Esophagus muscularis mucosa (tissue), 4 donors: ENCODE measurements at places on chromosomes 7 and 10. TPM values are rescaled to one million over a fixed set of nuclear protein-coding genes. Genes with fewer than 3 reads are reported as not detected.
A peak's percentile ranks its signal among the peaks of the same experiment; 100 is the strongest.

FOXI2 gene
- total RNA-seq: 0.13 TPM

LDB3 gene
- 19.1 TPM for total RNA-seq

HOXA1 gene
- total RNA-seq: 0.71 TPM

ADAMTS14 gene
- not detected for total RNA-seq

PDLIM1 gene
- total RNA-seq: 81.5 TPM

PRKAR2B gene
- 89.5 TPM for total RNA-seq

BHLHA15 gene
- not detected for total RNA-seq

KIF11 gene
- total RNA-seq: 0.42 TPM

SFRP4 gene
- 4.6 TPM for total RNA-seq

DNA sequence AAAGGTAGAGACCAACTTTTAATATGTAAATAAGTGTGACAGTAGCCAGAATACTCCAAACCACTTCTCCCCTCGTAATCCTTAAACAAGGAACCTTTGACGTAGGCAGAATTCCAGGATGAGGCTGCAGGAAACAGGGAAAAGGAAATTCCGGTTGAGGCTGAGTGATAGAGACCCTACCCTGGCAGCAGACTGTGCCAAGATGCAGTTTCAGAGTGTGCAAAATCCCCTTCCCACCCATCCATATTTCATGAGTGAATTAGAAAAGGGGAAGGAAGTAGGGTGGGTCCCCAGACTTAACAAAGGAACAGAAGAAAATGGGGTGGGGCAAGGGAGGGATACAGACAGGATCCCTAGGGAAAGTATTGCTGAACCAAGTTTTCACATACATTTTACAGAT is 143.0 kb downstream of the RAPGEF5 start:
- no peak overlapping the region for H3K4me3 ChIP-seq
- peak overlapping the region; percentile 35 for H3K27ac ChIP-seq
- no peaks in the 10 kb centered on the region for H3K27me3 ChIP-seq
- peaks cover 26% of the 10 kb centered on the region for H3K4me1 ChIP-seq
- no peaks in the 10 kb centered on the region for H3K36me3 ChIP-seq

DNA sequence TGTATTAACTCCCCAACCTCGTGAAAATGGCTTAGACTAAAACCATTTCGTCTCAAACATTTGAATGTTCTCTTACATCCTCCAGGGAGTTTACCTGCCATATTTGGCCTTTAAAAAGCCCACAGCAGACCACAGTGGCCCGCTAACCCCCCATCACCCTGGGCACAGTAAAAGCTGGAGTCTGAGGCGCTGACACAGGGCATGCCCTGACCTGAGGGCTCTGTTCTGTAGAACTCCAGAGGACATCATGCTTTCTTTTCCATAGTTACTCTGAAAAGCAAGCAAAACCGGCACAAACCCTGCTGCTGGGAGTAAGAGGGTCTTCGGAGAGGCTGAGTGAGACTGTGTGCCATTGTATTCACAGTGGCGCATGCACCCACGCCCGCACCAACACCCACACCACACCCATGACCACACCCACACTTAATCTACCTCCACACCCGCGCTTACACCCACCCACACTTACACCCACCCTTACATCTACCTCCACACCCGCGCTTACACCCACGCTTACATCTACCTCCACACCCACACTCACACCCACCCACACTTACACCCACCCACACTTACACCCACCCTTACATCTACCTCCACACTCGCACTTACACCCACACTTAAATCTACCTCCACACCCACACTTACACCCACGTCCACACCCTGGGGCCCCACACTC is 32.1 kb downstream of the LRRC27 start:
- H3K4me1 ChIP-seq: no peaks in the 10 kb centered on the region
- H3K27ac ChIP-seq: no peak overlapping the region
- H3K36me3 ChIP-seq: peaks cover 54% of the 10 kb centered on the region
- no peak for DNase-seq
- no peak overlapping the region for H3K4me3 ChIP-seq

GRCh38 chr10:8056378-8056777 is 1.9 kb downstream of the GATA3 start:
- H3K36me3 ChIP-seq: no peaks in the 10 kb centered on the region
- H3K4me1 ChIP-seq: peaks cover 35% of the 10 kb centered on the region
- no peak overlapping the region for H3K27ac ChIP-seq
- peaks cover 98% of the 10 kb centered on the region for H3K27me3 ChIP-seq
- no peak for DNase-seq

- H3K36me3 ChIP-seq: peaks cover 86% of the 10 kb centered on the region
- H3K4me3 ChIP-seq: no peak overlapping the region
- no peak for DNase-seq
Measured at GRCh38 chr10:73759512-73760115, 15.4 kb downstream of the SEC24C start.

- H3K4me1 ChIP-seq: no peaks in the 10 kb centered on the region
- no peaks in the 10 kb centered on the region for H3K27me3 ChIP-seq
- DNase-seq: no peak
- no peak overlapping the region for H3K27ac ChIP-seq
- H3K36me3 ChIP-seq: no peaks in the 10 kb centered on the region
- H3K4me3 ChIP-seq: no peak overlapping the region
Measured at GRCh38 chr10:72906446-72906845, 12.9 kb downstream of the OIT3 start.

DNA sequence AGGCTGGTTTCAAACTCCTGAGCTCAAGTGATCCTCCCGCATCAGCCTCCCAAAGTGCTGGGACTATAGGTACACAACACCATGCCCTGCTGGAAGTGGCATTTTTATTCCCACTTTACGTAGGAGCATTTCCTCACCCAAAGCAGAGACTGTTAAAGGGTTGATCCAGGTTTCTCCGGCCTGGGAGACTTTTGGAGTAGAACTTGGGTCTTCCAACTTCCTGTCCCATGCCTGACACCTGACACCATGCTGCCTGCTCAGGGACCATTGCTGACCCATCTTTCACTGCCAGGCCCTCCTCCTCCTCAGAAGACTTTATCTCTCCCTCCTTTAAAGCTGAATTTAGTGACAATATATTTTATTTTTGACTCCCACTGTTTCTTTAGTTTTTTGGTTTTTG is 302.0 kb upstream of the LYZL1 start:
- no peak overlapping the region for H3K4me3 ChIP-seq
- no peaks in the 10 kb centered on the region for H3K36me3 ChIP-seq

DNA sequence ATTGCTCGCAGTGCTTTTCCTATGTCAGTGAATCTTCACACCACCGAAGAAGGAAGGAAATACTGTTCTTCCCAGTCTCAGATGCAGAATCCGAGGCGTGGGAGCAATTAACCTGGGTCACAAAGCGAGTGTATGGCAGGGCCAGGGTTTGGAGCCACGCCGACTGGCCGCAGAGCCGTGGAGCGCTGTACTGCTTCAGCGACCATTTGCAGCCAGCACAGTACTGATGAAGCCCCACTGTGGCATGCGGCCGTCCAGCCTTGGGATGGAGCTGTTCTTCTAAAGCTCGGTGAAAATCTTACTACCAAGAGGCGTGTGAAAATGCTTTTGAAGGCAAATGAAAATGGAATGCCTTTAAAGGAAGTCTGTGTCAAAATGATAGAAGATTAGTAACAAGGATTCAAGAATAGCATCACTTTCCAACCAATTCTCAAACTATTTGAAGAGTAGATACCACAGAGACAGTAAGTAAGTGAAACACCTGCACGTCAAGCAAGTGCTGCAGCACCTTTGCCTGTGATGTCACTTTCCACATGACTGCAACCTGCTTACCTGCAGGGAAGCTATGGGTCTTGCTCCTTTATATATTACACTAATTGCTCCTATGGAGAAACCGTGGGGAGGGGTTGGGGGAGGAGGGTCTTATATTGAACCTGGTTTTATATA is 4.9 kb downstream of the PPP2R2D start:
- no peaks in the 10 kb centered on the region for H3K27me3 ChIP-seq
- H3K27ac ChIP-seq: no peak overlapping the region
- H3K4me1 ChIP-seq: peaks cover 84% of the 10 kb centered on the region
- H3K4me3 ChIP-seq: no peak overlapping the region
- DNase-seq: no peak

DNA sequence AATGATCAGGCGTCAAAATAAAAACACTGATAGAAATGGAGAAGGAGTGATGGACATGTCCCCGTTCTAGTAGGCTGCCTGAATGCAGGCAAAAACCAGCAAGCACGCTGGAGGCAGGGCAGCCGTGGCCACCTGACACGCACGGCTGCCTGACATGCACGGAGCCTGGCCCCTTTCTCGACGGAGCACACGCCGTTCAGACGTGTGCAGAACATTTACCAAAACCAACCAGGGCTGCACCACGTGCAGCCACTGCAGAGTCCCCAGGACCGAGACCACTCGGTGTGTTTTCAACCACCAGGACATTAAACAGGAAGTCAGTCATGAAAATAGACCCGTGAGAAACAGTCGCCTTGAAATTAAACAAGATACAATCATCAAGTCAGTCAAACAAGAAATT is 61.9 kb upstream of the NKX6-2 start:
- H3K27ac ChIP-seq: no peak overlapping the region
- no peaks in the 10 kb centered on the region for H3K36me3 ChIP-seq
- no peaks in the 10 kb centered on the region for H3K27me3 ChIP-seq
- DNase-seq: no peak
- no peak overlapping the region for H3K4me3 ChIP-seq
- no peaks in the 10 kb centered on the region for H3K4me1 ChIP-seq

- no peaks in the 10 kb centered on the region for H3K27me3 ChIP-seq
- DNase-seq: no peak
- H3K4me1 ChIP-seq: no peaks in the 10 kb centered on the region
- H3K4me3 ChIP-seq: no peak overlapping the region
- no peaks in the 10 kb centered on the region for H3K36me3 ChIP-seq
Measured at GRCh38 chr10:58030208-58030607, 237.5 kb downstream of the IPMK start.

GRCh38 chr10:3935141-3935540 is 150.1 kb upstream of the KLF6 start:
- H3K4me3 ChIP-seq: peak overlapping the region; percentile 31
- H3K27ac ChIP-seq: peak overlapping the region; percentile 70
- no peaks in the 10 kb centered on the region for H3K27me3 ChIP-seq
- no peak for DNase-seq

GRCh38 chr10:132310701-132311337 is 3.1 kb upstream of the STK32C start:
- no peak overlapping the region for H3K27ac ChIP-seq
- peaks cover 25% of the 10 kb centered on the region for H3K4me1 ChIP-seq
- H3K27me3 ChIP-seq: no peaks in the 10 kb centered on the region
- H3K4me3 ChIP-seq: no peak overlapping the region
- DNase-seq: no peak
- no peaks in the 10 kb centered on the region for H3K36me3 ChIP-seq

- H3K27me3 ChIP-seq: no peaks in the 10 kb centered on the region
- no peak for DNase-seq
- peak overlapping the region; percentile 78 for H3K27ac ChIP-seq
- H3K4me1 ChIP-seq: peaks cover 97% of the 10 kb centered on the region
- H3K36me3 ChIP-seq: peaks cover 33% of the 10 kb centered on the region
- no peak overlapping the region for H3K4me3 ChIP-seq
Measured at GRCh38 chr10:29537799-29538198, 97.0 kb downstream of the SVIL start.

- no peak overlapping the region for H3K4me3 ChIP-seq
- H3K27me3 ChIP-seq: no peaks in the 10 kb centered on the region
- no peak overlapping the region for H3K27ac ChIP-seq
- peaks cover 34% of the 10 kb centered on the region for H3K36me3 ChIP-seq
- no peaks in the 10 kb centered on the region for H3K4me1 ChIP-seq
Measured at GRCh38 chr10:1116051-1116450, 59.9 kb downstream of the WDR37 start.

- DNase-seq: no peak
- H3K36me3 ChIP-seq: no peaks in the 10 kb centered on the region
- no peaks in the 10 kb centered on the region for H3K27me3 ChIP-seq
- no peak overlapping the region for H3K4me3 ChIP-seq
Measured at GRCh38 chr10:60877777-60878120, 66.2 kb downstream of the RHOBTB1 start.

DNA sequence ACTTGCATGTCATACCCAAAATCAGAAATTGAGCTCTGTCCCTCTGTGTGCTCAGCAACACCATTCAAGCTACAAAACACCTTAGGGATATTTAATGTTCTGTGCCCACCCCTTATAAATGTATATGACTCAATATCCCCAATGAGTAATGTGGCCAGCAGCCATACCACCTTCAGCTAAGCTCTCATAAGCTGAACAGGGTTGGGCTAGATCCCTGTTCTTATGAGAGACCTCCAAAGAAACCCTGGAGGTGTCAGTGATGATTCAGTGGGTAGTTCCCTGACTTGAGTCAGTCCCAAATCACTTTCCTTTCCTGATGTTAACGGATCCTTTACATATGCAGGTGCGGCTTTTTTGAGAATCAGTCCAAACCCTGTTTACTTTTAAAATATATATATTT is 253.8 kb downstream of the CREB5 start:
- no peaks in the 10 kb centered on the region for H3K27me3 ChIP-seq
- no peak overlapping the region for H3K4me3 ChIP-seq
- H3K27ac ChIP-seq: no peak overlapping the region
- DNase-seq: no peak
- H3K36me3 ChIP-seq: no peaks in the 10 kb centered on the region
- H3K4me1 ChIP-seq: peaks cover 14% of the 10 kb centered on the region

DNA sequence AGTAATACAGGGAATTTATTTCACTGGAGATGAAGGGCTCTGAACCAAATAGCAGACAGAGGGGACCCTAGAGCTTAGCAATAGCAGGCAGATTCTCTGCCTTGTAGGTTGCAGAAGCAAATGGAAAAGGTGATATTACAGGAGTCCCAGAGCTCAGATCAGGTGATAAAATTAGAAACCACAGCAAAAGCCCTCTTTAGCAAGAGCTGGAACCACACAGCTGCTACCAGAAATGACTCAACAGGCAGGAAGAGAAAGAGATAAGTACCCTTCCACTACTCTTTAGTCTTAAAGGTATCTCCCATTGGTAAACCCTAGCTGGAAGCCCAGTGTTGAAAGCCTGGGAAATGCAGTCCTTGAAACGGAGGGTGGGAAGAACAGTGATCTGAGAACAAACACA is 535.6 kb upstream of the GHITM start:
- H3K27me3 ChIP-seq: no peaks in the 10 kb centered on the region
- no peak overlapping the region for H3K4me3 ChIP-seq
- DNase-seq: no peak
- no peak overlapping the region for H3K27ac ChIP-seq

- no peak overlapping the region for H3K4me3 ChIP-seq
- no peaks in the 10 kb centered on the region for H3K36me3 ChIP-seq
- peaks cover 26% of the 10 kb centered on the region for H3K27me3 ChIP-seq
- H3K4me1 ChIP-seq: peaks cover 9% of the 10 kb centered on the region
Measured at GRCh38 chr10:123562811-123563580, 103.2 kb upstream of the GPR26 start.

GRCh38 chr7:146346096-146346495 is 229.5 kb downstream of the CNTNAP2 start:
- H3K27ac ChIP-seq: no peak overlapping the region
- H3K27me3 ChIP-seq: no peaks in the 10 kb centered on the region
- DNase-seq: no peak
- no peaks in the 10 kb centered on the region for H3K36me3 ChIP-seq

DNA sequence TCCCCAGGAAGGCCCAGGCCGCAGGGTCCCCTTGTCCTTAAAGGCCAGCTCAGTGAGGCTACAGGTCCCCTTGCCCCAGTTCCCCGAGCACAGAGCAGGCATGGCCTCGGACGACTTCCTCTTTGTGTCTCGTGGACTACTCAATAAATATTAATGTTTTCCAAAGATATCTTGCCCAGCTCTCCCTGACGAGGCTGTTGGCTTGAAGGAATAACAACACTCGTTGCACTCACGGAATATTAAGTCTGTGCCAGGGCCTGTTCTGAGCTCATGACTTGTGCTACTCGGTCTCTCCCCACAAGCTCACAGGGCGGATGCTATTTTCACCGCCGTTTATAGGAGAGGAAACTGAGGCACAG is 68.2 kb downstream of the CUX1 start:
- H3K4me3 ChIP-seq: no peak overlapping the region
- no peak for DNase-seq
- H3K27ac ChIP-seq: peak overlapping the region; percentile 91
- no peaks in the 10 kb centered on the region for H3K36me3 ChIP-seq
- peaks cover 68% of the 10 kb centered on the region for H3K4me1 ChIP-seq
- no peaks in the 10 kb centered on the region for H3K27me3 ChIP-seq
